ENCODE measurements at places on chromosomes 6 and 20.

DNA sequence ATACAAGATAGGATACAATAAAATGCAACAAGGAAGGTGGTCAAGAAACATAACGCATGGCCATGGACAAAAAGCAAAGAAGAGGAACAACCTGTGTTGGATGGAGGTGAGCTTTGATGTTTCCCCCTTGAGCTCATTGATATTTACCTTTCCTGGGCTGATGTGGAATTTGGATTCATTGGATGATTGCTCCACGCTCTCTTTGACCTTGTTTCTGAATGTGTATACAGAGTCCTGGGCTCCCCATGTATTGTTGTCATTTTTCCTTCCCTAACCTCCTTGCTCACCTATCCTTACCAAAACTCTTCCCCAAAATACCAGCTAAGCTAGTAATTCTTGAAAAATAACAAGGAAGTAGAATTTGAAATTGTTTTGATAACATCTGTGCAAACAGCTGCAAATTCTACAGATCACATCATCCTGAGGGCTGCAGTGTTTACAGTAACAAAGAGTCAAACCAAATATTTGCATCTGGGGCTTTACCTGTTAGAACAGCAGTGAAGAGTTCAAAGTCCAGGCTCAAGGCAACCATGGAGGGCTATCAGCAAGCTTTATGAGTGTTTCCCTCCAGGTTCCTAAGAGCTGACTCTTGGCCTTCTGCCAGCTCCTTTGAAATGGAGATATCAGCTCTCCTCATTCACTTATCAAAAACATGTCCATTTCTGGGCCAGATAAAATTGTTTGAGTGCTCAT, 214.3 kb upstream of the MARCKS start:
- H3K27ac ChIP-seq, result no peak overlapping the region

GRCh38 chr20:13118676-13119075, 102.4 kb upstream of the ISM1 start:
- H3K27ac ChIP-seq, result no peak overlapping the region
- H3K4me1 ChIP-seq, result no peaks in the 10 kb centered on the region
- no peak for DNase-seq
- H3K36me3 ChIP-seq, result no peaks in the 10 kb centered on the region
- no peak overlapping the region for H3K4me3 ChIP-seq
- peaks cover 2% of the 10 kb centered on the region for H3K27me3 ChIP-seq

- H3K36me3 ChIP-seq, result no peaks in the 10 kb centered on the region
- H3K4me3 ChIP-seq, result no peak overlapping the region
- H3K4me1 ChIP-seq, result no peaks in the 10 kb centered on the region
Measured at GRCh38 chr6:102662851-102663250, 1269.3 kb downstream of the GRIK2 start.

- H3K27ac ChIP-seq, result no peak overlapping the region
- H3K36me3 ChIP-seq, result no peaks in the 10 kb centered on the region
- no peaks in the 10 kb centered on the region for H3K4me1 ChIP-seq
- no peak overlapping the region for H3K4me3 ChIP-seq
Measured at GRCh38 chr6:144232176-144232831, 52.8 kb upstream of the UTRN start.

DNA sequence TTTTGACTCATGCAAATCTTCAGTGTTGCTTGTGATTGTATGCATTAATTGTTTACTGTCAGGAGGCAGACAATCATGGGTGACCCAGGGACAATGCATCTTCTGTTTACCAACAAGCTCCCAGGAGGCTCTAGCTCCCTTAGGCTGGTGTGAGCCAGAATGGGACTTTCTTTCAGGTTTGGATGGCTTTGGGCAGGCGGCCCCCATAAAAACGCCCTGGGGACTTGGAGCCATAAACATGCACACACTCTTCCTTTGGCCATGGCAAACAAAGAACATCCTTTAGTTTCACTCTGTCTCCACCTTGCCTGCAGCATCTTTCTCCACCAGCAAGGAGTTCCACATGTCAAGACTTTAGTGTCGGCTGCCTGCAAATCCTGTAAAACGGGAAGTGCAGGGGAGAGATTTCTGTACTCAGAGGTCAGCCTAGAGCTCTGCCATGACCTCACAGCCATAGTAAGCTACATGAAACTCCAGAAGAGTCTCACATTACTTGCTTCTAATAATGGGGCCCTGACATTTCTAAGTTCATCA, 127.6 kb downstream of the MAP3K7 start:
- peak overlapping the region; percentile 56 for H3K4me3 ChIP-seq
- peaks cover 81% of the 10 kb centered on the region for H3K4me1 ChIP-seq
- no peak for DNase-seq
- H3K36me3 ChIP-seq, result peaks cover 17% of the 10 kb centered on the region
- no peaks in the 10 kb centered on the region for H3K27me3 ChIP-seq

- peaks cover 85% of the 10 kb centered on the region for H3K4me1 ChIP-seq
- peak overlapping the region; percentile 65 for H3K27ac ChIP-seq
- H3K36me3 ChIP-seq, result peaks cover 16% of the 10 kb centered on the region
- H3K4me3 ChIP-seq, result peak overlapping the region; percentile 72
- DNase-seq, result no peak
- no peaks in the 10 kb centered on the region for H3K27me3 ChIP-seq
Measured at GRCh38 chr20:59147586-59147985, 16.0 kb upstream of the ZNF831 start.

- H3K27ac ChIP-seq, result peak overlapping the region; percentile 79
- peaks cover 32% of the 10 kb centered on the region for H3K4me1 ChIP-seq
- peaks cover 19% of the 10 kb centered on the region for H3K27me3 ChIP-seq
- peak overlapping the region; percentile 94 for H3K4me3 ChIP-seq
- DNase-seq, result no peak
Measured at GRCh38 chr6:96836631-96837080, 621 bp downstream of the GPR63 start.

- no peaks in the 10 kb centered on the region for H3K36me3 ChIP-seq
- H3K27ac ChIP-seq, result no peak overlapping the region
- H3K4me3 ChIP-seq, result no peak overlapping the region
- H3K4me1 ChIP-seq, result no peaks in the 10 kb centered on the region
- H3K27me3 ChIP-seq, result peaks cover 23% of the 10 kb centered on the region
- no peak for DNase-seq
Measured at GRCh38 chr20:36197271-36197670, 39.0 kb upstream of the AAR2 start.

Measured in activated CD4-positive, alpha-beta memory T cell treated with anti-CD3 and anti-CD28 coated beads, Interleukin-2, amount 10 ng/mL, durations not matched to agents 7 days and 5 days (primary cell).